ENCODE measurements at places on chromosomes 1 and 21.

DNA sequence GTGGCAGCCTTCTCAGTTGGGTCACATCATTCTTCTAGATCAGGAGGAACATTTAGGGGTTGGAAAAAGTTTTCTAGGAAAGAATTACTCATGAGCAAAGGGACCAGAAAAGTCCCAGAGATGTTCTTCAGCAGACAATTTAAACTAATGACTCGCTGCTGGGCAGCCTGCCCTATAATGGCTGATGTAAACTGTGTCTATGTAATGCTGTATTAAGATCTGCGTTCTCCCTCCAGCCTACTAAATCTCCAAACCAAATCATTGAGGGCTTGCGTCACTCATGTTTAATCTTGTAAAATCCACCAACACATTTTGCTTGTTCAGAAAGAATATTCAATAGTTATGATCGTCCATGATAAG, 92.1 kb downstream of the LRRC8C start:
- no peak for DNase-seq

GRCh38 chr1:19310720-19311502, 1.0 kb downstream of the AKR7A2 start:
- DNase-seq: no peak

- no peak for DNase-seq
These were observed 135.3 kb upstream of the KCNK1 start for GRCh38 chr1:233478611-233479010.

- DNase-seq: no peak
These were observed 1.0 kb upstream of the KAZN start for GRCh38 chr1:14597343-14598006.

GRCh38 chr1:93419344-93419743, 28.6 kb upstream of the FNBP1L start:
- no peak for DNase-seq

GRCh38 chr1:64686828-64687724, 57.8 kb upstream of the RAVER2 start:
- peak; percentile 40 for DNase-seq

DNA sequence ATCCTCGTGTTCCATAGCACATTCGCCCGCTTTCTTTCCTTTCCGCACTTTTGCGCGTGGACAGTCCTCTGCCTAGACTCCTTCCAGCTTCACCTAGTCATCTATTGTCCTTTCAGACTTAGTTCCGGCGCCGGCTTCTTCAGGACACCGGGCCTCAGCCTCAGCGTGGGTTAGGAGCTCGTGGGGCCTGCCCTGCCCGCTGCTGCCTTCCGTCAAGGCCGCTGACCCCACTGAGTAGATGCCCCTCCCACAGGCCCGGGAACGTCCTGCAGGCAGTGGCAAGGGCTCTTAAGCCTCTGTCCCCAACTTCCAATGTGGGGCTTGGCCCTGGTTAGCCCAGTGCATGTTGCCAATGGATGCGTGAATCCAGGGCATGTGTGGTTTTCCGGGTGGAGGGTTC, 11.4 kb downstream of the DMRTB1 start:
- DNase-seq: no peak

DNA sequence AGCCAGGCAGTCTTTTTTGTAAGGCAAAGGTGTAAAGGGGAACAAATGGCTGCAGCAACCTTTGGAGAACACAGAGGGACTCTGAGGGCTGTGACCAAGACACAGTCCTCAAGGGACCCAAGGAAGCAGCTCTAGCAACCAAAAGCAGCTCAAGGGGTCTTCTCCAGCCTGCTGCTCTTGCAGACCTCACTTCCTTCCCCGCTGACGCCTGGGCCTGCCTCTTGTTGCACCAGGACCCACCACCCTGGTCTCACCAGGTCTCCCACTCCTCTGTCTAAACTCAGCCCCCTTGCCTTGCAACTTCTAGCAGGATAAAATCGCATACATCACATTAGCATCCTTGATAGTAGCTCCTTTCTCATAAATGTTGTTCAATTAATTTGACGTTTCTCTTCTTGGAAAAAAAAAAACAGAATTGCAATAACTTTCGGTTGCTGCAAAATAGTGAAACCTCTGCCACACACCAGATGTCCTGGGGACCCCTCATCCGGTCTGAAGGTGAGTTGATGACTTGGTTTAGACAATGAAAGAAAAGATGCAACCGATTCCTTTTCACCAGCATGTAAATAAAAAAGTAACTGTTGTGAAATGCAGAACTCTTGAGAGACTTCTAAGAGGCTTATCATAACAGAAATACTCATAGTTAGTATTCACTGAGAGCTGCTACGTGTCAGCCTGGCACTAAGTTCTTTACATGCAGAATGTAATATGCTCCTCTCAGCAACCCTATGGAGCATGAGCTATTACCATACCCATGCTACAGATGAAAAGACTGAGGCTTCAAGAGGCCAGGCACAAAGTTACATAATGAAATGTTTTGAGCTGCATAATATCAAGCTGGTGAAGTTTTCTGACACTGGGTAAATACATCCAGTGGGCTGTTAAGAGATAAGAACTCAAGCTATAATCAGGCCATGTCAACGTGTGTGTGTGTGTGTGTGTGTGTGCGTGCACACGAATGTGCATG, 58.5 kb downstream of the UMODL1 start:
- DNase-seq: no peak

DNA sequence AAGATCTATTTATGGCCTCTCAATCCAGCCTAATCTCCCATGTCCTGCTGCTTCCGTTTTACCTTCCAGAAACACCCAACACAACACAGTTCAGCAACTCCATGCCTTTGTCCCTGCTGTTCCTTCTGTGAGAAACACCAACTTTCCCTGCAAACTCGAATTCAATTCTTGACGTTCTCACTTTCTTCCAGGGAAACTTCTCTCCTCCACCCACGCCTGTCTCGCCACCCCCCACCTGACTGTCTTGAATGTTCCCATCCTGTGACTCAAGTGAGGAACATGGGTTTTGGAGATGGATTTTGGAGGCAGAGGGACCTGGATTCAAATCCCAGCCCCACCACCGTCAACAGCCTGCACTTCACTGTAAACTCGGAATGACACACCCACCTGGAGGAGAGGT, 44.8 kb downstream of the GRHL3 start:
- DNase-seq: no peak

GRCh38 chr1:145706086-145706664, 993 bp downstream of the PDZK1 start:
- DNase-seq: no peak

DNA sequence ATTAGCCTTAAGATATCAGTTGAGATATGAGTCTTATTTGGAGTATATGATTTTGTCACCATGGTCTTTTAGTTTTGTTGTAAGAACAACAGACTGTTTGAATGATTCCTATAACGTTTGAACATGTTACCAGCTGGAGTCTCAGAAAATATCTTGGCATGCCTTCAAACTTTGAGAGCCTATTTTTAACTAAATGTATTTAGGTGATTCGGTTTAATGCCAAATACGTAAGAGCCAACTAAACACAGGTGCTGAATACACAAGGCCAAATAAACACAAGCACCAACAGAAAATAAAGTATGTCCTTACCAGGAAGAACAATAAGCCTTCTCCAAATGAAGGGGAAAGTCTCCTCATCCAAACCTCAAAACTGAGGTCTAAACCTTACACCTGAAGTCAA, 48.6 kb downstream of the PRKACB start:
- DNase-seq: no peak

DNA sequence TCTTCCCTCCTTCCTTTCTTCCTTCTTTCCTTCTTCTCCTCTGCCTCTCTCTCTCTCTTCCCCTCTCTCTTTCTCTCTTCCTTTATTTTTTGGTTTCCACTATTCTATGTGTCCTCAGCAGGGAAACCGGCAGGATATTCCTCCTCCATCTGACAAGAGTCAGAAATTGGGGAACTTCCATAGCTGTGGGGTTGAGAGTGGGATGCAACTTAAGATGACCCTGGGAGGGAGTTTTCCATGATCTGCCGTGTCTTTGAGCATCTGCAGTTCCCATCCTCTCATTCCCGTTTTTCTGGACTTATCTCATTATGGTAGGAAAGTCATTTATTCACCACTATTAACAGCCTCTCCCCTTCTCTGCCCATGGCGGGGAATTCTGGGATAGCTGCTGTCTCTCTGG, 98.6 kb downstream of the NMNAT2 start:
- no peak for DNase-seq

GRCh38 chr1:224061436-224061835, 52.5 kb upstream of the FBXO28 start:
- DNase-seq: no peak

- no peak for DNase-seq
These were observed 7.6 kb upstream of the LBR start for GRCh38 chr1:225435487-225435886.

DNA sequence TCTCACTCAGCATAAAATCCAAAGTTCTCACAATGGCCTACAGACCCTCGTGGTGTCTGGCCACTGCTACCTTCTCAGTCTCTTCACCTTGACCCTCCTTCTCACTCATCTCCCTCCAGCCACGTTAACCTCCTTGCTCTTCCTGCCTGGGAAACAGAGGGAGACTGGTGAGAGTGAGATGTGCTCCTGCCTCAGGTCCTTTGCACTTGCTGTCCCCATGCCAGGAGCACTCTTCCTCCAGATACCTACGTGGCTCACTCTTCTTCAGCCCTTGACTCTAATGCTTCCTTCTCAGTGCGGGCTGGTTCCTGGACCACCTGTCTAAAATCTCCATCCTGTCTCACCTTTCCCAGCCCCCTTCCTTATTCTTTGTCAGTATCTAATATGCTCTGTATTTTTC, 24.7 kb downstream of the TRIM62 start:
- no peak for DNase-seq

GRCh38 chr1:30777904-30778153, 20.3 kb upstream of the LAPTM5 start:
- no peak for DNase-seq

DNA sequence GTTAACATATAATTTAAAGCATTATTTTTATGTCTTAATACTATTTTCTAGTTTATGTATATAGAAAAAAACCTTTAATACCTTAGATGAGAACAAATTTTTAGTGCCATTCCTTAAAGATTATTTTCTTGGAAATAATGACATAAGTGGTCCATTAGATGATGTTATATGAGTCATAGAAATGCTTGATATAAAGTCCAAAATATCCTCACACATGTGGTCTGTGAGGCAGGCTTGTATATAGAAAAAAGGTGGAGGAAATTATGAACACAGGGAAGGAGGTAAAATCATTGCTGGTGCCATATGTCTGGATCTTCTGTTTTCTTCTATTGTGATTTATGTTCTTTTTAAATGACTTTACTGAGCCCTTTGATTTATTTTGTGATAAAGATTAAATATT, 79.3 kb downstream of the MAP3K7CL start:
- DNase-seq: no peak

DNA sequence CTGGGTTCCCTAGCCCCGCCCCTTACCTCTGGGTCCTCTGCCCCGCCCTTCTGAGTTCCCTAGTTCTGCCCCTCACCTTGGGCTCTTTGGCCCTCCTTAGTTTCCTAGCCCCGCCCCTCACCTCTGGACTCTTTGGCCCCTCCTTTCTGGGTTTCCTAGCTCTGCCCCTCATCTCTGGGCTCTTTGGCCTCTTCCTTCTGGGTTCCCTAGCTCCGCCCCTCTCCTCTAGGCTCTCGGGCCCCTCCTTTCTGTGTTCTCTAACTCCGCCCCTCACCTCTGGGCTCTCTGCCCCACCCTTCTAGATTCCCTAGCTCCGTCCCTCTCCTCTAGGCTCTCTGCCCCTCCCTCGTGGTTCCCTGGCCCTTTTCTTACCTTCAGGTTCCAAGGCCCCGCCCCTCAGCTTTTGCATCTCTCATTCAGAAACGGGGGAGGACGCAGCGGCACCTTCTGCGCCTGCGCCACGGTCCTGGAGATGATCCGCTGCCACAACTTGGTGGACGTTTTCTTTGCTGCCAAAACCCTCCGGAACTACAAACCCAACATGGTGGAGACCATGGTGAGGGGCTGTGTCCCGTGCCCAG, 88.5 kb downstream of the PTPRU start:
- no peak for DNase-seq

DNA sequence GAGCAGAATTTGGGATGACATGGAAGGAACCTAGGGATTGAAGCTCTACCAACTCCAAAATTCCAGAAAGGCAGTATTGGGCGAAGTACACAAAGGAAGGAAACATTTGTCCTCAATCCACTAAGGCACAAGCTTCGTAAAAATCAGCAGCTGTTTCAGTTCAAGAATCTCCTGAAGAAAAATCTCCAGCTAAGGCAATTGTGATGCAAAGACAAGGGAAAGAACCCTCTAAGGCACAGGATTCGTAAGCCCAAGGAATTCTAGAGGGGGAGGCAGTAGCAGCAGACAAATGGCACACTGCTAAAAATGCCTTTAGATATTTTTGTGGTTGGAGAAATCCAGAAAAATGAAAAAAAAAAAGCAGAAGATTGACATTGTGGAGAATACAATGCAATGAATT, 64.5 kb upstream of the PLPPR5 start:
- DNase-seq: no peak

DNA sequence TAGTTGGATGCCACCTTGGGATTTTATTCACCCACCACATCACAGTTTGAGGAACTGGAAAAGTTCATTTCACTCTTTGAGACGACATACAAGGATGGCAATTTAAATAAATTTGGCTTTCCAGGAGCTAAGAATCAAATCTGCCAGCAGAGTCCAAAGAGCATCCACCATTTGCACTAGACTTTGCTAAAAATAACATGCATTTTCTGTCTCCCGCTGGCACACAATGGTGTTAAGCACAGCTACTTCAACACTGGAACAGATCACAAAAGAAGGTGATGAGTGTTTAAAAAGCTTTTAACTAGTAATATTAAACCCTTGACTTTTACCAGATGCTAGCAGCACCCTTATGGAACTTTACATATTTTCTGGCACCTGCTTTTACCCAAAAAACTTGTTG, 44.6 kb downstream of the MAEL start:
- DNase-seq: no peak
